ENCODE measurements at places on chromosomes 1 and 21.

DNA sequence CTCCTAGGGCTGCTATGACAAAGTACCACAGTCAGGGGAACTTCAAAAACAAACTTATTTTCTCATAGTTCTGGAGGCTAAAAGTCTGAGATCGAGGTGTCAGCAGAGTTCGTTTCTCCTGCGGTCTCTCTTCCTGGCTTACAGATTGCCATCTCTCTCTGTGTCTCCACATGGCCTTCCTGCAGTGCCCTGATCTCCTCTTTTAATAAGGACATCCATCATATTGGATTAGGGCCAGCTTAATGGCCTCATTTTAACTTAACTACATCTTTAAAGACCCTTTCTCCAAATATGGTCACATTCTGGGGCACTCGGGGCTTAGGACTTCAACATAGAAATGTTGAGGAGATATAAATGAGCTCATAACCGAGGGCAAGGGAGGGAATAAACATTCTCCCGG is 12.2 kb downstream of the C1orf74 start:
- no peak for DNase-seq

GRCh38 chr1:226129230-226129629 is 57.3 kb downstream of the ACBD3 start:
- DNase-seq, result no peak

GRCh38 chr1:196774603-196775002 is at the start of gene CFHR3:
TSS of gene CFHR3 (plus strand) at chr1:196774840. CDS start at chr1:196774887, 47 bp downstream.
- DNase-seq, result no peak

DNA sequence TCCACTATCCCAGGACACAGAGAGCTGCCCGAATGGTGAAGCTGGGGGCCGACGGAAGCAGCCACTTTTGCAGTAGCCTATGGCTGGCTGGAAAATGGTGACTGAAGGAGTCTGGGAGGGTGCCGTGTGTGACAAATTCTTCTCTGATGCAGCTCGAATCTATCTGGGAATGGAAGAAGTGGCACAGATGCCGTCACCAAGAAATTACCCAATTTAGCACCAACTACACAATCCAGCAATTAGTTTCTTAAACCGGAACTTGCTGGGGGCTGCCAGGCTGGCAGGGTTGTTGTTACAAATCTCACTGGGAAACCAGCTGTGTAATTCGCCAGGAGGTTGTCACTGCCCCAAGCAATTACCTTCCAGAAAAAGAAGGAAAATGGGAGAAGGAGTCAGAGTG is 18.0 kb downstream of the DLGAP3 start:
- DNase-seq, result no peak

DNA sequence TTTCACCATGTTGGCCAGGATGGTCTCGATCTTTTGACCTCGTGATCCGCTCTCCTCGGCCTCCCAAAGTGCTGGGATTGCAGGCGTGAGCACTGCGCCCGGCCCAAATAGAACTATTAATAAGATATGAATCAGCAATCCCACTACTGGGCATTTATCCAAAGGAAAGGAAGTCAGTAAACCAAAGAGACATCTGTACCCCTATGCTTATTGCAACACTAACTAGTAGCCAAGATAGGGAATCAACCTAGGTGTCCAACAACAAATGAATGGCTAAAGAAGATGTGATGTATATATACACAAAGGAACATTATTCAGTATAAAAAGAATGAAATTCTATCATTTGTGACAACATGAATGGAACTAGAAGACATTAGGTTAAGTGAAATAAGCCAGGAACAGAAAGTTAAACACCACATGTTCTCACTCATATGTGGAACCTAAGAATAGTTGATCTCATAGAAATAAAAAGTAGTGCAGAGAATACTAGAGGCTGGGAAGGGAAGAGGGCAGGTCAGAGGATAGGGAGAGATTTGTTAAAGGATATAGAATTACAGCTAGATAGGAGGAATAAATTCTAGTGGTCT is 48.8 kb downstream of the XPR1 start:
- no peak for DNase-seq

- DNase-seq, result no peak
Observed at GRCh38 chr1:178382372-178382771, 114.4 kb downstream of the CLEC20A start.

DNA sequence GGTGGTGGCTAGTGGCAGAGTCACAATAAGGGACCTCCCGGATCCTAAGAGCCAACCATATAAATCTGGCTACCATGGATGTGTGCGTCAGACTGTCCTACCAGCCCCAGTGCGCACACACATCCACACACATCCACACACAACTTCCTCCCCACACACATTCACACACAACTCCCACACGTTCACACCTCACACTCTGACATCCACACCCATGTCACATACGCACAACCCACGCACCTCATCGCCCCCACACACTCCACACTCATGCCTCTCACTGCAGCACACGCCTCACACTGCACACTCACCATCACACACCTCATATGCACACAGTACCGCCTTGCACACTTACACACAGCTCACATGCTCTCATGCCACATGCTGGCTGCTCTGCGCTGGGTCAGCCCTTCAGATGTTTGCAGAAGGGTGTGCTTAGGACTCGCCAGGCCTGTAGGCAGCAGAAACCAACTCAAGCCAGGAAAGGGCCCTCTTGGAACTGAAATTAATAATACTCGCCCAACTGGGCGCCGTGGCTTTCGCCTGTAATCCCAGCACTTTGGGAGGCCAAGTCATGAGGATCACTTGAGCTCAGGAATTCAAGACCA is 3.0 kb downstream of the LDLRAD2 start:
- DNase-seq, result no peak

All from stimulated activated CD8-positive, alpha-beta memory T cell treated with anti-CD3 and anti-CD28 coated beads, Interleukin-7, amount 100 ng/mL, for 48 hours (primary cell).